ENCODE measurements at places on chromosomes 1 and 21.
A peak's percentile ranks its signal among the peaks of the same experiment; 100 is the strongest.

- no peak for DNase-seq
Measured at GRCh38 chr1:187844313-187844712, 1015.6 kb downstream of the PLA2G4A start.

DNA sequence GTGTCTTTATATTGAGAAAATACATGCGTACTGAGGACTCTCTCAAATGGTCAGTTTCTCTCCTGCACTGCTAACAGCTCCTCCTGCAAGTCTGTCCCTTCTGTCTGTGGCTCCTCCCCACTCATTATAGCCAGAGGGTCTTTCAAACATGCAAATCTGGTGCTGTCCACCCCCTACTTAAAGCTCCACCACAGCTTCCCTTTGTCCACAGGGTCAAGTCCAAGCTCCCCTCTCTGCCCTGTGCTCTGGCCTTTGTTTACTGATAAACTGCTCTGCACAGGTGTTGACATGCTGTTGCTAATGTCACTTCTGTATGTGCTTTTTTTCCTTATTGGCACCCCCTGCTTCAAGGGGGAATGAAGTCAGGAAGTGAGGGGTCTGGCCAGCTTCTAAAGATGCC lies 47.7 kb upstream of the GPR37L1 start:
- peak; percentile 15 for DNase-seq

- DNase-seq = no peak
Measured at GRCh38 chr1:218481116-218481775, 136.1 kb downstream of the TGFB2 start.

GRCh38 chr21:16279731-16280581 lies 550.2 kb downstream of the USP25 start:
- DNase-seq = peak; percentile 76

DNA sequence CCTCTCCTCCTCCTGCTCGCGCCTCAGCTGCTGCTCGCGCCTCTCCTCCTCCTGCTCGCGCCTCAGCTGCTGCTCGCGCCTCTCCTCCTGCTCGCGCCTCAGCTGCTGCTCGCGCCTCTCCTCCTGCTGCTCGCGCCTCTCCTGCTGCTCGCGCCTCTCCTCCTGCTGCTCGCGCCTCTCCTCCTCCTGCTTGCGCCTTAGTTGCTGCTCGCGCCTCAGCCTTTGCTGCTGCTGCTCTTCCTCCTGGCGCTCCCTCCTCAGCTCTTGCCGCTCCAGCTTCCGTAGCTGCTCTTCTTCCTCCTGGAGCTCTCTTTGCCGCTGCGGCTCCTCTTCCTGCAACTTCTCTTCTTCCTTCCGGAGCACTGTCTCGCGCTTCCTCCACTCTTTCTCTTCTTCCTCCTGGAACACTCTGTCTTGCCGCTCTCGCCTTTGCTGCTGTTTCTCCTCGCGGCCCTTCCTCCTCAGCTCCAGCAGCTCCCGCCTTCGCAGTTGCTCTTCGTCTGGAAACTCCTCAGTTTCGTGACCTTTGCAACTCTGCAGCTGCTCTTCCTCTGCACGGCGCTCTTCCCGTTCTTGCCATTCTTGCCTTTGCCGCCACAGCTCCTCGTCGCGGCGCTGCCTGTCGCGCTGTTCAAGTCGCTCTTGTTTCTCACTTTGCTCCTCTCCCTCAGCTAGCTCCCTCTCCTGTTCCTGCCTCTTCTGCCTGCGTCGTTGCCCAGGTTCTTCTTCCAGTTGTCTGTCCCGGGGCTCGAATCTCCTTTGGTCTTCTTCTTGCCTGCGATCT lies 3.0 kb downstream of the TCHH start:
- peak; percentile 75 for DNase-seq

- no peak for DNase-seq
Measured at GRCh38 chr1:188641566-188642211, 1812.9 kb downstream of the PLA2G4A start.

DNA sequence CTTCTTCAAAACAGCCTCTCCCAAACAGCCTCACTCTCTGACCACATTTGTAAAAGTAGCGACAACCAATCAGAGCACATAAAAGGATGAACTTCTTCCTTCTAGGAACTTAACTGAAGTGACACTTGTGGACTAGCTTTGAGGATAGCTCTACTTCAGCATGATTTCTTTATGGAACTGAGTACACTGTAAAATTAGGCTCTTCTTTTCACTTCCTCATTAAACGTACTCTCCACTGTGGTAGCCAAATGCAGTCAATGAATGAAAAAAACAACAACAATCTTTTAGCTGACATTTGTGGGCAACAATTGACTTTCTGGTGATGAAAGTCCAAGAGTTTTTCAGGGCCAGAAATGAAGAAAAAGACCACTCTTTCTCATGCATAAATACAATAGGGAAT lies 9.6 kb downstream of the LRRC53 start:
- DNase-seq = no peak

DNA sequence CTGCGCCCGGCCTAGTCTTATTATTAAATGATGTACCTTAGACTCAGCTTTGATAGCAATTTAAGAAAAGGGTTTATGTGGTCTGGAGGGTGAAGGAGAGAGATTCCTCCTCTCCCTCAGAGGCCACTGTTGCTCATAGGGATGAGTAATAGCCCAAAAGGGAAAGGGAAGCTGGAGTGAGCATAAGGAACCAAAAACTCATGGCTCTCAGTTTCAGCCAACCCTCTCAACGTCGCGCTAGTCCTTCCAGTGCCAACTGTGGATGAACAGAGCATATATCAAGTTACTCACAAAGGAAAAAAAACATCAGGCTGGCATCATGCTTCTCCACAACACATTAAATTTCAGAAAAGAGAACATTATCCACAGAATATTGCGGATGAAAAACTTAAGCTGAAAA lies 8.3 kb upstream of the GPR89B start:
- DNase-seq = no peak

DNA sequence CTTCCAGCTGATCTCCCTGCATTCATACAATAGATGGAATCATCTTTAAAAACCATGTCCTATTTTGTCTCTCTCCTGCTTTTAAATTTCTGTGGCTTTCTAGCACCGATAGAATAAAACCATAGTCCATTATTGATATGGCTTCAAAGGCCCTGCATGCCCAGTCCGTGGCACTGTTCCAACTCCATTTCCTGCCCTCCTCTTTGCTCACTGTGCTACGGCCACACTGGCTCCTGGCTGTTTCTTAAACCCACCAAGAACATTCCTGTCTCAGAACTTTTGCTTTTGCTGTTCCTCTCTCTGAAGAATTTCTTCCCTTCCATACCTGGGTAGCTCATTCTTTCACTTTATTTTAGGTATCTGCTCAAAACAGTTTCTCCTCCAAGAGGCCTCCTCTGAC lies 7.2 kb downstream of the SLAMF1 start:
- no peak for DNase-seq

DNA sequence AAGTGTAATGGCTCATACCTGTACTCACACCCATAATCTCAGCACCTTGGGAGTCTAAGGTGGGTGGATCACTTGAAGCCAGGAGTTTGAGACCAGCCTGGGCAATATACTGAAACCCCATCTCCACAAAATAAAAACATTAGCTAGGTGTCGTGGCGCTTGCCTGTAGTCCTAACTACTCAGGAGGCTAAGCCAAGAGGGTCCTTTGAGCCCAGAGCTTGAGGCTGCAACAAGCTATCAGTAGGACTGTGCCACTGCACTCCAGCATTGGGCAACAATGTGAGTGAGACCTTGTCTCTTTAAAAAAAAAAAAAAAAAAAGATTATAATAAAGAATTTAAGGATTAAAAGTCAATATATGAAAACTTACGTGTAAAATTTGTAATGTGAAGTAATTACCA lies 11.7 kb downstream of the BPNT1 start:
- no peak for DNase-seq

GRCh38 chr1:86846164-86846647 lies 67.7 kb downstream of the SELENOF start:
- no peak for DNase-seq

DNA sequence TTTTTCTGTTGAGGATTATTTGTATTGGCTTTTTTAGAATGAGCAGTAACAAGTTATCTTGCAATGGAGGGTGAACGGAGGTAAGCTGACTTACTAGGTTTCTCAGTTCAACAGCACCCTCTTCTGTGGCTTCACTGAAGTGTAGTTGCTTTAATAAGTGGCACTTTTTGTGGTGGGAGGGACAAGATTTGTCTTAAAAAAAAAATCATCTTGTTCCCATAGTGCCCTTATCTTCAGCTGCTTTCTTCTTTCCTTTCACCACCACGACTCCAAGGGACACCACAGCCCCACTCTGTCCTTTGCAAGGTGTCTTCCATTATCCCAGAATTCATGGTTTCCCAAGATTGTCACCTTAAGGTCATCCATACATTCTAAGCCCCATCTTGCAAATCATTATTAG lies 92.9 kb downstream of the PIGK start:
- DNase-seq = peak; percentile 62

DNA sequence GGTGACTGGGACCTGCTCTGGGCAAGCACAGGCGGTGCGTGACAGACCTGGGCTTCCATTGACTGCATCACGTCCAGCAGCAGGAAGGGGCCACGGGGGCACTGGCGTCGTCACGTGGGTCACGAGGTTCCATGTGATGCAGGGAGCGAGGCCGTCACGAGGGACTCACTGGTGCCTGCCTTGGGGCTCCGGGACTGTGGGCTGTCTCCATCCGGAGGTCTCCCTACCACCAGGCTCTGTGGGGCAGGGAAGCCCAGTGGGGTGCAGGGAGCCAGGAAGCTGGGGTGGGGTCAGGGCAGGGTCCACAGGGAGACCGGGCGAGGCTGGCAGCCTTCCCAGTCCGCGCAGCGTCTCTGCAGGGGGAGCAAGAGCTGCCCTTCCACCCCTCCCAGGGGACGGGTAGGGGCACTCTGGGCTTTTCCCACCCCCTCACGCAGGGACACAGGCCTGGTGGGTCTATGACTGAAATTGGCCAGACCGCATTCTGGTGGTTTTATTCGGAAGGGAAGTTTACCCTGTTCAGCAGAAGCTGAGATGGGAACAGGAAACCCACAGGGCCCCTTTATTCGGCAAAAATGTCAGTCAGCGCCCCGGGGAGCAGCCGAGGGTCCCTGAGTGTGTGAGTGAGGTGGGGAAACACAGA lies 416 bp upstream of the TNFRSF14 start:
- no peak for DNase-seq

GRCh38 chr1:154358519-154358918 lies 33.2 kb downstream of the ATP8B2 start:
- no peak for DNase-seq

- DNase-seq = no peak
Measured at GRCh38 chr21:26887251-26887650, 42.0 kb upstream of the ADAMTS1 start.

DNA sequence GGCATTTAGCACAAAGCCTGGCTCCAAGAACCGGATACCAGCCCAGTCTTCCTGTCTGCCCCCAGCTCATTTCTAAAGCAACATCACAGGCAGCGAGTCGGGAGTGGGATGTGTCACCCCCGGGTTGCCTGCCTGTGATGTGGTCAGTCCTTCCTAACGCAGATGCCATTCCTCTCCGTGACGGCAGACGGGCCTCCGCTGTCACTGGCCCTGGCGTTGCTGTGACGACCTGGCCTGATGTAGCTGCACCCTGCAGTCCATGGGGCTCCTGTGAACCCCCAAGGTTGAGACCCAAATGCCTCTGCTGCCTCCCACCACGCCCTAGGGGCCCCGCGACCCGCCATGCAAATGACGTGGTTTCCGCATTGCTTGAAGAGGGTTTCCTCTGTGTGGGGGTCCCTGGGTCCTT lies 12.3 kb downstream of the TNFRSF1B start:
- DNase-seq = peak; percentile 47

DNA sequence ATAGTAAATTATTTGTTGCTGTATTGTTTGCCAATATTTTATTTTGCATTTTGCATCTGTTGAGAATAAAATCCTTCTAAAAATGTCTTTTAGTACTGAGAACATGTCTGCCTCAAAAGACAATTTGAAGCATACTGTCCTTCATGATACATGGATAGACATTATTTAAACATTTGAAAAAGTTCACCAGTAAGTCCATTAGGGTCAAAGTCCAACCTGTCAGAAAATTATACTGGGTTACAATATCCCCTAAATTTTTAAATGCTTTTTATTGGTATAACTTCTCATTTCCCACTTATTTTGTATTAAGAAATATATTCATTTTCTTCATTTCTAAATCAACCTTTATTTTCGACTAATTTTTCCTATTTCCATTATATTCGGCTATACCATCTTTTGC lies 9.3 kb downstream of the CHML start:
- no peak for DNase-seq

- DNase-seq = no peak
Measured at GRCh38 chr1:12629511-12629956, 11.5 kb upstream of the DHRS3 start.

- DNase-seq = no peak
Measured at GRCh38 chr1:75785320-75785982, 605 bp upstream of the RABGGTB start.

DNA sequence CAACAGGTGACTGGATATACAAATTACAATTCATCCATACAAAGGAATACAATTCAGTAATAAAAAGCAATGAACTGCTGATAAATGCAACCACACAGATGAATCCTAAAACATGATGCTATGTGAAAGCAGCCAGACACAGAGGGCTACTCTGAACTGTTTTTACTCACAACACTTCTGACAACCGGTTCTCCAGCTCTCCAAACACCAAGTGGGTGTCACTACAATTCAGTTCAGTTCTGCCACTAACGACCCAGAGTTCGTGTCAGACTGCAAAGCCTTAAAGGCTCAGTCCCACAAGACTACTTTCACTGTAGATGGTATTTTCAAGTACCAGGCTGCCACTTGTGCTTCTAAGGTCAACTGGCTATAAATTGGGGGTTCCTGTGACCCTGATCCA lies 119.4 kb downstream of the SLC16A1 start:
- no peak for DNase-seq

DNA sequence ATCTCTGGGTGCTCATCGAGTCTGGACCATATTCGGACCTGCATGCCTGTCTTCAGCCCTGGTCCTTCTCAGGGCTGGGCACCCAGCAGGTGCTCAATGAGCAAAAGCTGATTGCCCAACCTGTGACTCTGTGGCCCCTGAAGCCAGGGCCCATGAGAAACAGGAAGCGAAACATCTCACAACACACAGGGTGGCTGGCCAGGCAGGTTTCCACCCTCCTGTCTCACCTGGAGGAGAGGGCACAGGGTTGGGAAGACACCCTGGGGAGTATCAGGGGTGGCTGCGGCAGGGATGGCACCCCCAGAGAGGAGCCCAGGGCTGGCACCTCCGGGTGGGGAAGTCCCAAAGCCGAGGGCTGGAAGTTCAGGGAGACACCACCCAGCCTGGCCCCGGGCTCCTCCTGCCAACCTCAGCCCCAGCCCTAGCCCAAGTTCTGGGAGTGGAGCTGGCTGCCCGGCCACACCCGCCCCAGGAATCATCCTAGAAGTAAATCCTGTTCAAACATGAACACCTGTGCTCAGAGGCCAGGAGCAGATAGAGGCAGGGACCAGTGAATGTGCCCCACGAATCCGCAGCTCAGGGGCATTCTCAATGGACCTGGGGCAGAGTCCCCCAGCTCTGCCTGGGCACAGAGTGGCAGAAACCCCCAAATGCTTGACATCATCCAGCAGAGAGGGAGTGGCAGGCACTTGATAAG lies 54.6 kb downstream of the RAP1GAP start:
- DNase-seq = no peak

GRCh38 chr21:14616380-14617039 lies 70.4 kb upstream of the SAMSN1 start:
- DNase-seq = no peak

DNA sequence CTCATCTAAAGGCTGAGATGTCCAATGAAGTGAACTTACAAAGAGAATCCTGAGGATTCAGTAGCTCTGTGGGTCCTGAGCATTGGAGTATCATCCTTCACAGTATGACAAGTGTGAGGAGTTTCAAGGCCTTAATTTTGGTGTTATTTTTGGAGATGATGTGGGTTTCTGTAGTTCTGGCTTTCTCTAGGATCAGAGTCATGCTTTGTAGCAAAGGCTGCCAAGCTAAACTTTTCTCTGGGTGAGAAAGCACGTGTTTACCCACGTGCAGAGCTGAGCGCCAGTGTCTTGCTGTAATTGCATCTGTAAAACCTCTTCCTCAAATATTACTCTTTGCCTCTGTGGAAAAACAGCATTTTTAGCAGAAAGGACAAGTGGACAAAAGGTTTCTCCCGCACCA lies 387.8 kb upstream of the LYPLAL1 start:
- DNase-seq = no peak
